Motor neuron (in vitro differentiated cells): ENCODE measurements at places on chromosomes 12 and 14. TPM values are rescaled to one million over a fixed set of nuclear protein-coding genes. Genes with fewer than 3 reads are reported as not detected.

The SLC6A13 gene
- 0.60 and 1.6 TPM in 2 replicates for total RNA-seq

DNA sequence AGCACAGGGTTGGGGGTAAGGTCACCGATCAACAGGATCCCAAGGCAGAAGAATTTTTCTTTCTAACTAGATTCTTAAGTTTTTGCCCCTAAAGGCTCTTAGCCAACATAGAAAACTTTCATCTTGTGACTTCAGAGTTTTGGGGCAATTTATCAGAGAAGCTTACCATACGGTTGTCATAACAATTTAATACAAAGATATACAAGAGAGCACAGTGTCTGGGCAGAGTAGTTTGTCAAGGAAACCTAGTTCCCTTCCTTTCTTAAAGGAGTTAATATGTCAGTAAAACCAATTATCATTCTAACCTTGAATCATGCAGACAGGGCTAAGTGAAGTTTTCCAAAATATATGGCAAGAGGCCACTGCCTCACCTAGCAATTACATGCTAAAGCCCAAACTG lies 18.4 kb downstream of the NR2C1 start:
- no peak for ATAC-seq

GRCh38 chr12:105721051-105721825 lies 390.7 kb downstream of the C12orf75 start:
- no peak for ATAC-seq

- ATAC-seq = no peak
These were observed 1116.5 kb upstream of the TMEM132C start for GRCh38 chr12:127150479-127150878.

GRCh38 chr14:32939254-32940065 lies 781 bp downstream of the NPAS3 start:
- ATAC-seq = peak; percentile 82
